ENCODE measurements at places on chromosomes 12 and 14.

GRCh38 chr14:102988054-102988453 is 65.6 kb downstream of the AMN start:
- no peak for DNase-seq

DNA sequence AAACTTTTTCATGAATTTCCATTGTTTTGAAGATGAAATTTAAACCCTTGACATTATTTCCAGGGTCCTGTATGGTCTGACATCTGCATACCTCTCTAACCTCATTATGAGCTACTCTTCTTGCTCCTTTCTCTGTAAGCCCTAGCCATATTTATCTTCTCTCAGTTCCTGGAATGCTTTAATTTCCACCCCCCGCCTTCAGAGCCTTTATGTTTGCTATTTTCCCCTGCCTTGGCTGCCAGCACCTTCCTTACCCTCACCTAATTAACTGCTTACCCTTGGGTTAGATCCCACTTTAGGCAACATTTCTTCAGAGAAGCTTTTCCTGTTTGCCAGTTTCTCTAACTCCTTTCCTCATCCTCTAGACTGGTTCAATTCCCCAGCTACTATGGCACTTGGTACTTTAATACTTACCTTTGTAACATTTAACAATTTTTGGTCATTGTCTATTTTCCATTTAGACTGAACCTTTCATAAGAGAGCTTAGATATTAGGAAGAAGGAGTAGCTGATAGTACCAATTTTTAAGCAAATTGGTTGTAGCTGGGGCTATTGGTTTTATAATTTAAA is 6.0 kb downstream of the STYX start:
- DNase-seq, result no peak

GRCh38 chr12:75571656-75572205 is 60.3 kb upstream of the KRR1 start:
- no peak for DNase-seq

DNA sequence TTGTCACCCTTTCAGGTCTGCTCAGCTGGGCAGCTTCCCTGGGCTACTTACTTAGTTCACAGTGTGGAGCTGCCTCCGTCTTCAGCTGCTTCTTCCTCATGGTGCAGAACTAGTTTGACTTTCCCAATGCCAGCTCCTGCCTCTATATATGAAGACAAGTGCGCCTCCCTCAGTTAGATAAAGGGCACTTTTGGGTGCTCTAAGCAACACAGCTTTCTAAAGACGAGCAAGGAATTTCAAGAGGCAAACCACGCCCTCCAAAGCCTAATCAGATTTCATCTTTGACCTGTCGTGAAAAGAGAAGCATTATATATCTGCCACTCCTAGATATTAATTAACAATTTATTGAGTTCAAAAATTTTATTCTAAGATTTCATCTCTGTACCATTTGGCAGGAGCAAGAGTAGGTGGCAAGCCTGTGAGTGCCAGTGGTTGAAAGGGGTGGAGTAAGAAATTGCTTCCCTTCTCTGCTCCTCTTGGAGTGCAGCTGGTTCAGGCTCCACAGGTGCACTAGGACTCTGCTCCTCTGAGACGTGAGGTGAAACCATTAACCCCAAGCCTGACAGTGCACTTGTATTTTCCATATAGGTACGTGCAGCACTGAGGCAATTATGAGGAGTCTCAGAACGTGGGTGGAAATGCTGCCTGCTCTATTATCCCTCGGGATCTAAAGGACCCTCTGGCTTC is 2.1 kb upstream of the SLC11A2 start:
- DNase-seq, result peak; percentile 63

Data from fibroblast of gingiva (primary cell).